ENCODE measurements at places on chromosomes 3 and 15.

GRCh38 chr15:90231028-90232017, 2.4 kb downstream of the CIB1 start:
- DNase-seq: no peak

DNA sequence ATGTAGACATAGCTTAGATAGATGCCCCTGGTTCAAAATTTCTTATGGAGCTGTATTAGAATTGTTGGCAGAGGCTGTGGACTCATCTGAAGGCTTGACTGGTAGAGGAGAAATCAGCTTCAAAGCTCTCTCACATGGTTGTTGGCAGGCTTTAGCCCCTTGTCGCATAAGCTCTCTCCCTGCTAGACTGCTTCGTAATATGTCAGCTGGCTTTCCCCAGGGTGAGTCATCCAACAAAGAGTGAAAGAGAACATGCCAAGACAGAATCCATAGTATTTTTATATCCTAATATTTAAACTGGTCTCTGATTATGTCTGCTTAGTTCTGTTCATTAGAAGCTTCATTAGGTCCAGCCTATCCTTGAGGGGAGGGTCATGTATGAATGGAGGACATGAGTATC, 427.4 kb upstream of the NAALADL2 start:
- no peak for DNase-seq

GRCh38 chr15:64187396-64188191, 24.8 kb upstream of the PPIB start:
- DNase-seq: no peak

DNA sequence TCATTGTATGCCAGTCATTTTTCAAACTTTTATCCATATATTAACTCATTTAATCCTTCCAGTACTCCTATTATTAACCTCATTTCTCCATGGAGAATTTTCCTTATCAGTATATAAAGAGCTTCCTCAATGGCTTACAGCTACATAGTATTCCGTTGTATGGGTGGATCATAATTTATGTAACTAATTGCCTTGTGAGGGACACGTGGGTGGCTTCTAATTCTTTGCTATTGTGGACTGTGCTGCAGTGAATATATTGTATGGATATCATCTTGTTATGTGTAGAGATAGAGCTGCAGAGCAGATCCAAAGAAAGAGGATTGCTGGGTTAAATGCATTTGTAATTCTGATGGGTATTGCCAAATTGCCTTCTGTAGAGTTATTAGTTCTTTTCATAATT, 25.2 kb downstream of the PML start:
- DNase-seq: no peak

Measured in coronary artery (tissue), 2 donors.